ENCODE measurements at places on chromosomes 13 and 19.
A peak's percentile ranks its signal among the peaks of the same experiment; 100 is the strongest.

- DNase-seq, result no peak
These were observed 22.2 kb downstream of the ZNF175 start for GRCh38 chr19:51593138-51593890.

DNA sequence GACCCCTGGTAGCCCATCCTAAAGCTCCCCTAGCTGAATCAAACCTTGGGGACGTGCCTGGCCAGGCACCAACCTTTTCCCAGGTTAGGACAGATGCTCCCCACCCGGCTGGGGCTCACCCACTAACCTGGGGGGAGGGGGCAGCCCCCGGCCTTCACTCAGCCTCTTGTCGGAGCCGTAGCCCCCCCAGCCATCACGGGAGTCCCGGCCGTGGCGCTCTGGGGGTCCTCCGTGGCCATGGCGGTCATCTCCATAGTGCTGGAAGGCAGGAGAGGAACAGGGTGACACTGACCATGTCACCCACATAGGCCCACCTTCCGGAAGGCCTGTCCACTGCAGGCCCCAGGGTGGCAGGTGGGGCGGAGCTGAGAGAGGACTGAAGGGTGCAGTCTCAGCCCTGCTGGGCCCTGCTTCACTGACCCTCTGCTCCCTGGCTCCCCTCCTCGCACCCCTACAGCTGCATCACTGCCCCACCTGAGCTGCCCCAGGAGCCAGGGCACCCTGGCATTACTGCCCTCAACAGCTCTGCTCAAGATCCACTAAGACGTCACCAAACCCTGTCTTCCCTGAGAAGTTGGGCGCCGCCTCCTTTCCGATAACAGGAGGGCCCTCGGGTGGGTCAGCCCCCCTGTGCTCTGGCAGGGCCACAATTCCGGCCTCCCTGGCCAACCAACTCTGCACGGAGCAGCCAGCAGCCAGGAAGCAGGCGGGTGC, 22.6 kb upstream of the TINCR start:
- no peak for DNase-seq

DNA sequence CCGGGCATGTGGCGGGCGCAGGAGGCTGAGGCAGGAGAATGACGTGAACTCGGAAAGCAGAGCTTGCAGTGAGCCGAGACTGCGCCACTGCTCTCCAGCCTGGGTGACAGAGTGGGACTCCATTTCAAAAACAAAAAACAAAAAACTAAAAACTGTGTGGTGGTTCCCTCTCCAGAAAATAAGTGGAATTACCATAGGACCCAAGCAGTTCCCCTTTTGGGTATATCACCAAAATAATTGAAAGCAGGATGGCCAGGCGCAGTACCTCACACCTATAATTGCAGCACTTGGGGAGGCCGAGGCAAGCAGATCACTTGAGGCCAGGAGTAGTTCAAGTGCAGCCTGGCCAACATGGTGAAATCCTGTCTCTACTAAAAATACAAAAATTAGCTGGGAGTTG, 15.7 kb upstream of the LDLR start:
- no peak for DNase-seq

- no peak for DNase-seq
These were observed 22.5 kb upstream of the NFIC start for GRCh38 chr19:3343619-3344502.

- no peak for DNase-seq
These were observed 8.1 kb downstream of the ALOX5AP start for GRCh38 chr13:30743319-30744055.

- DNase-seq, result no peak
These were observed 24.1 kb upstream of the PTPRS start for GRCh38 chr19:5364674-5365073.

DNA sequence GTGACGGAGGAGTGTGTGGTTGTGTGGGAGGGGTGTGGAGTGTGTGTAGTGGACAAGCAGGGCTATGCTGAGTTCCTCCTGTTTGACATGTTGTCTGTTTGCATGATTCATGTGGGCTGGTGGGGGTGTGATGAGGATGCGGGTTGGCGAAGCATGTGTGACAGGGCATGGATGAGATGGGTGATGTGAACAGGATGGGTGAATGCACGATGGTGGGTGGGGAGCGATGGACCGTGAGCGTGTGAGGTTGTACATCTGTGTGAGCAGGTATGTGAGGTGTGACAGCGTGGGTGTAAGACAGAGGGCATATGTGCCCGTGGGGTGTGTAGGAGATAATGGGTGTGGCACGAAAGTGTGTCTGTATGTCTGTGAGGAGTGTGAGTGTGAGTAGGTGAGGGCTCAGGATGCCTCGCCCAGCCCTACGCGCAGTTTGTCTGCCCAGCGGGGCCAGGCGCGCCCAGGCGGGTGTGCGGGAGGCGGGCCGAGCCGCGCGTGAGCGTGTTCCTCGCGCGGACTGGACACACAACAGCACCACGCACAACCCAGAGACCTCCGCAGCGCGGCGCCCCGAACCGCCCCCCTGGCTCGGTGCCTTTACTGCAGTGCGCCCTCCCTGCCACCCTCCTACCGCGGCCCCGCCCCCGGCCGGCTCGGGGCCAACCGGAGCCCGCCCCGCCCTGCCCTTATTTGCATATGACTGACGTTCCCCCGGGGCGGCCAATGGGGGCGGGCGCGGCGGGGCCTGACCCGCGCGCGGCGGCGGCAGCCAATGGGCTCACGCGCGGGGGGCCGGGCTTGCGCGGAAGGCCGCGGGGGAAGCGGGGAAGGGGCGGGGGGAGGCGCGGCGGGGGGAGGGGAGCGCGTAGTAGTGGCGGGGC, 14.4 kb downstream of the CIC start:
- peak; percentile 95 for DNase-seq

DNA sequence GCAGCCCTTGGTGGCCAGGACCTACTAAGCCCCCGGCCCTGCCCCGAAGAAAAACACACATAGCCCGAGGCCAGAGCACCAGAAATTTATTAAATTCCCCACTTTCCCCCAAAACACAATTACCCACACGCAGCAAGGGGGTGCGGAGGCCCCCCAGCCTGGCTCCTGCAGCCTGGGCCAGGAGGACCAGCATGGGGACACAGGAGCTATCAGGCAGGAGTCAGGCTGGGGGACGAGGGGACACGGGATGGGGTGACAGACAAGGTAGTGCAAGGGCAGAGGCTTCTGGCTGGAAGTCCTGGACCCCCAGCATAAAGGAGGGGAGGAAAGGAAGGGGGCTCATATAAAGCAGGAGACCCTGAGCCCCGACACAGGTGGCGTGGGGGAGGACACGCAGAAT, 3.1 kb downstream of the RNU6-9 start:
- no peak for DNase-seq

- no peak for DNase-seq
These were observed 1.2 kb downstream of the CTXN1 start for GRCh38 chr19:7924651-7925170.

DNA sequence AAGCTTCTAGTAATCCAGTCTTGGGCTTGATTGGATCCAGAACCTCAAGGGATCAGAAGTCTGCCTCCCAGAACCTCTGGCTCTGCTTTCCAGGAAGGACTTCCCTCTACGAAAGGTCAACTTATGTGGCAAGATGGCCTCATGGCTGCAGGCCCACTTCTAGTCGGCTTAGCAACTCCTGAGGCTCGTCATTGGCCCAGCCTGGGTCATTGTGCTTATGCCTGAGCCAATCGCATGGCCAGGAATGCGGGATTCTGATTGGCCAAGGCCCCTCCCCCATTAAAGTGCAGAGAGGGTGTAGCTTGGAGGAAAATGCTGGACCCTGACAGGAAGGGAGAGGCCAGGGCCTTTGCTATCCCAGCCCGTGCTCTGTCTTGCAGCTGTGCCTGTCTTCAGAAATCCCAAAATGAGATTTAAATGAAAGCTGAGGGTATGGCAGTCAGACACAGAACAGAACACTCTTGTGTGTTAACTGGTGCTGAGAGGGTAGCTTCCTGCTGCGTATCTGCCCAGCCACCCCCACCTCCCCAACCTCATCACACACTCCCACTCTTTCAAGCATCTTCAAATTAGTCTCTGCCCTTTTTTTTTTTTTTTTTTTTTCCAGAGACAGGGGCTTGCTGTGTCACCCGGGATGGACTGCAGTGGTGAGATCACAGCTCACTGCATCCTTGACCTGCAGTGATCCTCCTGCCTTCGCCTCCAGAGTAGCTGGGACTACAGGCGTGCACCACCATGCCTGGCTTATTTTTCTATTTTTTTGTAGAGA, 5.5 kb upstream of the CCNE1 start:
- DNase-seq, result no peak

DNA sequence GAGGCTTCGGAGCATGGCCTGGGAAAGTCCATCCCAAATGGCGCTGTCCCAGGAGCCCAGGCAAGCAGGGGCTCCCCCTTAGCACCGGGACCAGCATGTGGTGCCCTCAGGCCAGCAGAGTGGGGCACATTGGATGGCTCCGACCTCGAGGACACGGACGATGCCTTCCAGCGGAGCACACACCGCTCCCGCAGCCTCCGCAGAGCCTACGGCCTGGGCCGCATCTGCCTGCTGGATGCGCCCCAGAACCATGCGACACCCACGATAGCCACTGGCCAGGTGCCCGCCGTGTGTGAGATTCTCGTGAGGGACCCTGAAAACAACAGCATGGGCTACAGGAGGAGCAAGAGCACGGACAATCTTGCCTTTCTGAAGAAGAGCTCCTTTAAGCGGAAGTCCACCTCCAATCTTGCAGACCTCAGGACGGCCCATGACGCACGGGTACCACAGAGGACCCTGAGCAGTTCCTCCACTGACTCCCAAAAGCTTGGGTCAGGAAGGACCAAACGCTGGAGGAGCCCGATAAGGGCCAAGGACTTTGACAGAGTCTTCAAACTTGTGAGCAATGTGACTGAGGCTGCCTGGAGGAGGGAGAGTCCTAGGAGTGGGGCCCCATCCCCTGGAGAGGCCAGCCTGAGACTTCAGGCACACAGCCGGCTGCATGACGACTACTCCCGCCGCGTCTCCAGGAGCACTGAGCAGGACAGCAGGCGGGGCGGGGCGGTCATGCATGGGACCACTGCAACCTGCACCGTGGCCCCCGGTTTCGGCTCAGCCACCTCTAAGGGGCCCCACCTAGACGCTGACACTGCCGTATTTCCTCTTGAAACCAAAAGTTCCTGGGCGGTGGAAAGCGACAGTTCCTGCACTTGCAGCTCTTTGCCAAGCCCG, 63.1 kb downstream of the SPATA13 start:
- no peak for DNase-seq

DNA sequence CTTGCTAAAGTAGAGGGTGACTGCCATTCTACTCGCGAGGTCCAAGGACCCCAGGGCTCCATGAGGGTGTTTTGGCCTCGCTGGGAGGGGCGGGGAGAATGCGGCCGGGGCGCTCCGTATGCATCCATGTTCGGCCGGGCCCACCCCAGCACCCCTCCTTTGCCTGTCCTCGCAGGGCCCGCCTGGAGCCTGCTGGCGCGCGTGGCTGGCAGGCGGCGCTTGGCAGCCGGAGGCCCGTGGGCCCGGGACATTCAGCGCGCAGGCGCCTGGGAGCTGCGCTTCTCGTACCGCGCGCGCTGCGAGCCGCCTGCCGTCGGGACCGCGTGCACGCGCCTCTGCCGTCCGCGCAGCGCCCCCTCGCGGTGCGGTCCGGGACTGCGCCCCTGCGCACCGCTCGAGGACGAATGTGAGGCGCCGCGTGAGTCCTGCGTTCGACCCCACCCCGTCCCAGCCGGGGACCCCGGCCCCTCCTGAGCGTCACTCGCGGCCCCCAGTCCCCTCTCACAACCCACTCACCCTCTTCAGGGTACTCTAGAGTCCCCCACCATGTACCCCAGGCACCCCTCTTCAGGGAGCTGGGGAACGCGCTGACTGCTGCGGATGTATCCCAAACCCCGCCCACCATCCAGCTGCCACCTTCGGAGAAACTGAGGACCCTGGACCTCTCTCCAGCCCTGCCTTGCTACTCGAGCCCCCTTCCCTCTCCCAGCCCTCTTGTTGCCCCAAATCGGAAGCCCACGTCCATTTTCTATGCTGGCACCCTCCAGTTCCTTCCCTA, 4.1 kb downstream of the DLL3 start:
- DNase-seq, result peak; percentile 74

- peak; percentile 84 for DNase-seq
These were observed 34.2 kb downstream of the GPR42 start for GRCh38 chr19:35404879-35405622.

DNA sequence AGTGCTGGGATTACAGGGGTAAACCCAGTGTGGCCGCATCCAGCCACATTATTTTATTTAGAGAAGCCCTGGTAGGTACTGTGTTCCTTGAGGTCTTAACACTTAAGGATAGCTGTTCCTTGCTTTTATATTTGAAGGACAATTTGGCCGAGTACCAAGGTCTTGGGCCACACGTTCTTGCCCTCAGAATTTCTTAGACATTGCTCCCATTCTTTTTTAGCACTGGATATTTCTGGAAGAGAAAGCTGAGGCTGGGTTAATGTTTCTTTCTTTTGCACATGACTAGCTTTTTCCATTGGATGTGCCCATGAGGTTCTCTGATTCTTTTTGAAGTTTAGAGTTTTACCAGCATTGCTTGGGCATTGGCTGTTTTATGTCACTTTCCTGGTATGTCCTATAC, 5.5 kb upstream of the RNF113B start:
- DNase-seq, result no peak

DNA sequence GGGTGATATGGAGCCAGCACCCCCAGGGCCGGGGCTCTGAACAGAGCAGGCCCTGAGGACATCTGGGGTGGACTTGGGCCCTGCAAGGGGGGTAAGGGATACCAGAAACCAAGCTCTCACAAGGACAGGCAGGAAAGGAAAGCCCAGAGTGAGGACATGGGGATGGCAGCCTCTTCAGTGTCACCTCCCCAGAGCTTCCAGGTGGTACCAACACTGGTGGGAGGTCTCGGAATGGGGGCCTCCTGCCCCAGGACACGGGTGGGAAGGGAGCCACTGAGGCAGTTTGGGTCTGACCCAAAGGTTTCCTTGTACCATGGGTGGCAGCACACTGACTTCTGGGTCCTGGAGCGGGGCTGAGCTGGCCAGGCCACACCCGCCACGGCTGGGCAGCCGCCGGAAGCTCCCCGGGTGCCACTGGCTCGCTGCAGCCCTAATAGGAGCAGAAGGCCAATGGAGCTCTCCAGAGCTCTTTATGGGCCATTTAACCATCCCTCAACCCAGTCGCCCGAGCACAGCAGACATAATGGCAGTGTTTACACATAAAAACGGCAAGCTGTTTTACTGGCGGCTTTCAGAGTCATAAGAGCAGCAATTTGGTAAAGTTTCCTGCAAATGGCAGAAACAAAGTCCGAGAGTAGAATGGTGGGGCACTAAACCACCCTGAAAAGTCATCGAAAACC, 59.3 kb downstream of the PEPD start:
- no peak for DNase-seq

- no peak for DNase-seq
These were observed 12.5 kb upstream of the CFAP97D2 start for GRCh38 chr13:114166381-114167131.

GRCh38 chr19:55145232-55145631, 3.8 kb downstream of the TNNT1 start:
- DNase-seq, result no peak

DNA sequence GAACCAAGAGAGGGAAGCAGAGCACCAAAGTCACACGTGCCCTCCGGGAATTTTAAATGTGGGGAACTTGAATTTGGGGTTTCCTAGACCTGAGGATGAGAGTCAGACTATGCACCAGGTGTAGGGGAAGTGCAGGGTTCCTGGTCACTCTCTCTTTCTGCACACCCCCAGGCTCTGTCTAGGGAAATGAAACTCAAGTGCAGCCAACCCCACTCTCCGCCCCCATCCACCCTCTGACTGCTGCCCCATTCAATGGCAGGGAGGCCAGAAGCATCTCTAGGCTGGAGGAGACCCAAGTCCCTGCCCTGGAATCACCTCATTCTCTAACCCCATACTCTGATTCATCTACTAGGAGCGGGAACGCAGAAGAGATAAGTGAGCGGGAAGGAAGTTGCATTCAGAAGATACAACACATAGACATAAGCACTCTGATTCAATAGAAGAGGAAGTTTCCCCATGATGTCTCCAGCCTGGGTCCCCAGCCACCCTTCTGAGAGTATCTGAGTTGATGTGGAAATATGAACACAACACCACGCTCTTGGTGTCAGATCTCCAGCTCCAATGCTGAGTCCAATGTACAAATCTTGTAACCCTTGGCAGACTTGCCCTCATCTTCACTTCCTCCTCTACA, 4.7 kb upstream of the SIGLEC14 start:
- no peak for DNase-seq
